ENCODE measurements at places on chromosomes 6 and 20.

DNA sequence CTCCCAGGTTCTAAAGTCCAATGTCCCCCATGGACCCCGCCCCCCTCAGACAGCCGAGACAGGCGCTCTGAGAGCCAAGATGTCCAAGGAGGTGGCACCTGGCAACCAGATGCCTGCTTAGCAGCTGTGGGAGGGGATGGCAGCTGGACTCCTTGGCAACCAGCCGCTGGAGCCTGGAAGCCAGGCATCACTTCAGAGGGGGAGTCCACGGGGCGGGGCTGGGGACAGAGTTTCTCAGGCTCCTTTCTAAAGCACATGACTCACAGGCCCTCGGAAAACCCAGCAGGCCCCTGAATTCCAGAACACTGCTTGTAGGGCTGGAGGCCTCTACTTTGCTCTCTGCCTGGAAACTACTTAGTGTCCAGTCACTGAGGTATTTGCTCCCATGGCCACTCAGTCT, 51.5 kb downstream of the PREX1 start:
- DNase-seq: no peak

GRCh38 chr6:111745186-111745585, 128.1 kb downstream of the FYN start:
- no peak for DNase-seq

DNA sequence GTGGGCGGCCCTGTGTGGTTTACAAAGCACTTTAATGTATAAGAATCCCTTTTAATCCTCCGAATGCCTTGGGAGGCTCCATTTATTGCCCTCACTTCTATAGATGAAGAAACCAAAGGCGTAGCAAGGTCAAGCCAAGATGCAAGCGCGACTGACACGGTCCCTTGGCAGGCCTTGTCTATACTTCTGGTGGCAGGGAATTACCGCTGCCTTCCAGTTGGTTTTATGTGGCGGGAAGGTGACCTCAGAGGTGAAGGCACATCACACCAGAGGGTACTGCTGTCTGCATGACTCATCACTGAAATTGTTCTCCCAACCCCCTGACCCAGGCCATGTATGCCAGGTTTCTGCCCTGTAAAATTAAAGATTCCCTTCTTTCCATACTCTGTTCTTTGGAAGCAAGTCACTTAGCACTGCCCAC, 36.1 kb upstream of the NAA20 start:
- no peak for DNase-seq

DNA sequence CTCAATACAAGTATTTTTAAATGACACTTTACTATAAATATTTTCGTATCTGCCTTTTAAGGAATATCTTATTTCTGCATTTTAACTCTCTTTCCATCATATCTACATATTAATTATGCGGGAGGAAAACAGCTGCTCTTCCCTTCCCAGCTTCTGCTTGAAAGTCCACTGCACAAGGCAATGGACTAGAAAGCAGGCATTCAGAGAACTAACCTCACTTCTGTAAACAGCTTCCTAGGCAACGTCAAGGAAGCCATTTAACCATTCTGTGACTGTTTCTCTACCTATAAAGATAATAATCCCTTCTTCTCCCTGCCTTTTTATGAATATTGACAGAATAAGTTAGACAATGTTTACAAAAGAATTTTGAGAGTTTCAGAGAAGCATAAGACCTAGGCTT, 319.4 kb downstream of the BTBD9 start:
- DNase-seq: no peak

DNA sequence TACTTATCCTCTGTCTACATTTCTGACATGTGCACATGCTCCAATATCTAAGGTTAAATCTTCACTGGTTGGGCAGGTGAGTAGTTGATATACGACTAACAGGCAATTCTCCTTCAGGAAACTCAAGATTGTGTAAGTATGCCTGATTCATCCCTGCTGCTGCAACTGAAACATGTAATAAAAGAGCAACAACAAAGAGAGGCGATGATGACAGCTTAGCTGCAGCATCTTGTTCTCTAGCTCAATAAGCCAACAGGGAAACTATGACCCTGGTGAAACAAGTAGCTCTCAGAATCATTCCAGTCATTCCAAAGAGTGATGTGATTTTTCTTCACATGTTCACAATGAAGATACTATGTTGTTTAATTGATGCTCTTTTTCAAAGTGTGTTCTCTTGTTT, 74.4 kb downstream of the ELOVL4 start:
- no peak for DNase-seq

- DNase-seq: no peak
These were observed 585.3 kb upstream of the BTBD3 start for GRCh38 chr20:11332381-11332780.

DNA sequence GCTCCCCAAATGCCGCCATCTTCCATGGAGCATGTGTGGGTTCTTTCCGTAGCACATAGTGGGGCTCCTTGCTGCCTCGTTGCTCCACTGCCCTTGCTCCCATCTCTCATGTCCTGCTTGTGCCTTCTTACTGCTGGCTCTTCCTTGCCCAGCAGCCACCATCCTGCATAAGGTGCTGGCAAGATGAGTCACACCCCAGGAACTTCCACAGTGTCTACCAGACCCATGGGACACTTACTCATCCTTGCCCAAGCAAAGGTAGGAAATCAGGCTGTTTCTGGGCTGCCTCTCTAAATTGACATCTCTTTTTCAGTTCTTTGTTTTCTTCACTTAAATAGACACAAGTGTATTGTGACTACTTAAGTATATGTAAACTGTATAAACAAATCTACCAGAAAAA, 39.4 kb upstream of the RGS17 start:
- DNase-seq: no peak

GRCh38 chr6:24006254-24006653, 119.8 kb upstream of the NRSN1 start:
- DNase-seq: no peak

- no peak for DNase-seq
These were observed 16.6 kb upstream of the KIAA0408 start for GRCh38 chr6:127475823-127476176.

DNA sequence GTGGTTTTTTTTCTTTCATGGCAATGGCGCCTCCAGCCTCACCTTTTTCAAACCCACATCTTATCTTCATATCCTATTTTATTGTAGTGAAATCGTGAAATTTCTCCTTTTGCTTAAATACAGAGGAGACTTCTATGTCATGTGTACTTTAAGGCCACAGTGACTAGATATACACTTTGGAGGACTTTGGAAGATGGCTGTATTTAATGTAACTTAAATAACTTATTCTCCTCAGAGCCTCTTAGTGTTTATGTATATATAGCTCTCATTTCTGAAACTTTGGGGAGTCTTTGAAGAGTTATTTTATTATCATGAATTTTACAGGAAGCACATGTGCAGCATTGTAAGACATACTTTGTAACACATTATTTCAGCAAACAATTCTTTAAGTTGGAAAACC, 968 bp downstream of the LAMA2 start:
- no peak for DNase-seq

GRCh38 chr20:57660922-57661745, 40.9 kb upstream of the ZBP1 start:
- DNase-seq: no peak

DNA sequence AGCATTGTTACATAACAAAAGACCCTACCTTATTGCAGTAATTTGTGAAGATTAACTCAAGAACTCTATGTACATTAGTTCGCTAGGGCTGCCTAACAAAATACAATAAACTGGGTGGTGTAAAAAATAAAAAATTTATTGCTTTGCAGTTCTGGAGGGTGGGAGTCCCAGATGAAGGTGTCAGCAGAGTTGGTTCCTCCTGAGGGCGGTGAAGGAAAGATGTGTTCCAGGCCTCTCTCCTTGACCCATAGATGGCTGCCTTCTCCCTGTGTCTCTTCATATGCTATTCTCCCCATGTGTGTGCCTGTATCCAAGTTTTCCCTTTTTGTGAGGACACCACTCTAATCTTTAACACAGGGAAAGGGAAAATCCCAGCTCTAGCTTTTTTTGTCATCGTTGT, 305 bp upstream of the VNN1 start:
- DNase-seq: no peak

- DNase-seq: no peak
These were observed 148.7 kb upstream of the PHACTR3 start for GRCh38 chr20:59455402-59456341.
